ENCODE measurements at places on chromosomes 2 and 18.

DNA sequence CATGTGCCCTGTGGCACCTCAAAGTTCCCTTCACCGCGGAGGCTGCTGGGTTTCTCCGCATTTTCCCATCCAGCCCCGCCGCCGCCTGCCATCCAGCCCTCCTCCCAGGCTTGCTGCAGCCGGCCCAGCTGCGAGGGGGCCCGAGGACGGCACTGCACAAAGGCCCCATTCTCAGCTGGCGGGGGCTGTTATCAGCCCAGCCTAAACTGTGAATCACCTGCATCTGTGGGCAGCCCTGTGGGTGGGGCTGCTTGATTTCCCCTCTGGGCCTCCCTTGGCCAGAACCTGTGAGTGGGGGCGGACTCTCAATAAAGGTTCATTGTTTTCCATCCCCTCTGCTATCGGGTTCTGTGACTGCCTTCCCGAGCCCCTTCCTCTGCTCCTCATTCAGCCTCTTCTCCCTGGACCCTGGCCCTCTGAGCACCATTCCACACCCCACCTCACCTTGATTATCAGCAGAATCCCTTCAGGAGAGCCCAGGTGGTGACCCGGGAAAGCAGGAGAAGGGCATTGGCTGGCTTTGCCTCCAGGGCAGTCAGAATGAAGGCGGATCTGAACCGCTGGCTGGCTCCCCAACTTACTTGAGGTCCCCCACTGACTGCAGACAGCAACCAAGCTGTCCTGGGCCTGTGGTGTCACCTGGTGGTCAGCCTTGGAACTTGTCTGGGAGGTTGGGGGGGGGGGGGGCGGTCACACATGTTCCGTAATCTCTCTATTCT is 204.5 kb downstream of the ZFP36L2 start:
- DNase-seq, result no peak

DNA sequence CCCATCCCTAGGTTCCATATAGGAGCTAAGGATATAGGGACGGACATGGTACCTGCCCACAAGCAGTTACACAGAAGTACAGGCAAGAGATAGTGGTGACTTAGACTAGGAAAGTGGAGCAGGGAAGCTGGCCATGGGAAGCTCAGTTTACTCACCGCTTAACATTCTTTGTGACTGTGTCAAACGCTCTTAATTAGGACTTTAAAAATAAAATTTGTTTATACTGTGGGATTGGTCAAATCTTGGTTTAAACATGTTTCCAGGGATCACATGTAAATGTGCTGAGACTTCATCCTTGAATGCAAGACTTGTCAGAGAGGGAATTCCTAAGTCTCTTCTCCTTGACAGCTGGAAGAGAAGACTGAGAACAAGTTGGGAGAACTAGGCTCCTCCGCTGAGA is 107.3 kb downstream of the MTCL1 start:
- DNase-seq, result no peak

DNA sequence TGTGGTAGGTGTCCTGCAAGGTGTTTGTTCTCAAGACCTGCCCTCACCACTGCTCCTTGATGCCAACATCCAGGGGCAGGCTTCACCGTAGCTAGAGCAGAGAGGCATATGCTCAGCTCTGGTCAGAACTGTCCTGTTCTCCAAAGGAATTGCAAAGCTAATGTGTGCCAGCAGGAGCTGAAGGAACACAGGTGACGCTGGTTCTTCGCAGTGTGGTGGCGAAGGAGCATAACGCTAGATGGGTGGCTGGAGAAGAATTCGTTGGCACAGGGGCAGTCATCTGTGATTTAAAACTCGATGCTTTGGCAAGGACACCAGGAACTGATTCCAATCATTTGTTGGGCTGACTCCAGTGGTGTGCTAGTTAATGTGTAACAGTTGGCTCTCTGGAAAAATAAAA is 11.4 kb upstream of the PER2 start:
- no peak for DNase-seq

DNA sequence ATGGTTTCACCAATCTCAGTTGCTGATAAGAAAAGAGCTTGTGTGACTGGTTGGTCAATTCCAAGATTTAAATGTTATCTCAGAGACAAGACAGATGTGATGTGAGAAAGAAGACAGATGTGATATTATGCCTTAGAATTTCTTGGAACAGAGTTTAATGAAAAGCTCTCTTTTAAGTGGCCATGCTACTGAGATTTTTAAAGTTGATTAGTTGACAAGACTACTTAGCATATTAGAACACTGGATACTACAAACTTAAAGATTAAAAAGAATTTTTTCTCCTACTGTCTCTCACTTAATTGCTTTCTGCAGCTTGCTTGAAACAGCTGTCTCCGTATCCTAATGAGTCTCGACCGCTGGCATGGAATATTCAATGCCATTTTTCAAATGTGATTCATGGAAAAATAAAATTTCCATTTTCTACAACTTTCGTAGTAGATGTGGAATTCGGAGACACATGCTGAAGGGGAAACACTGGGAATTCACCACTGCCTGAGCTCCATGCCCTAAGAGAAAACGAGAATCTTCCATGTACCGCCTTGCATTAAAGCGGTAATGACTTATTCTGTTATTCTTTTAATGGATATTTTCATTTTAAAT is 634.2 kb upstream of the SETBP1 start:
- no peak for DNase-seq

DNA sequence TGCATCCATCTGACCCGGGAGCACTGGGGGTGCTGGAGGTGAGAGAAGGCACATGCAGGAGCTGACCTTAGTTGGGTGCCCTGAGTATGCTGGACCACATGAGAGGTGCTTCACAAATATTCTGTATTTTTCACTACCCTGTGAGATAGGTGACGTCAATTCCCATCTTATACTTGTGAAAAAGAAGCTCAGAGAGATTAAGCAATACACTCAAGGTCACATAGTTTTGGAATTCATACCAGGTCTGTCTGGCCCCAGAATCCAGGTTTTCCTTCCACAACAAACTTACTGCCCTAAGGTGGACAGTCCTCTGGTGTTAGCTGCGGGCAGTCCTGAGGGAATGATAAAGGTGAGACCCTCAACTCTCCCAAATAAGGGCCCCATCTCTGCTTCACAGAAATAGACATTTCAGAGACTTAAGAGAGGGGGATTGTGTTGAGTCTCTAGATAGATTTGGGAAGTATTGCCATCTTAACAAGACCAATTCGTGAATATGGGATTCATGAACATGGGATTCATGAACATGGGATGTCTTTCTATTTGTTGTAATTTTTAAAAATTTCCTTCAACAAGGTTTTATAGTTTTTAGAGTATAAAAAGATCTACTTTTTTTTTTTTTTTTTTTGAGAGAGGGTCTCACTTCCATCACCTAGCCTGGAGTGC is 64.0 kb upstream of the SMAD7 start:
- DNase-seq, result no peak

DNA sequence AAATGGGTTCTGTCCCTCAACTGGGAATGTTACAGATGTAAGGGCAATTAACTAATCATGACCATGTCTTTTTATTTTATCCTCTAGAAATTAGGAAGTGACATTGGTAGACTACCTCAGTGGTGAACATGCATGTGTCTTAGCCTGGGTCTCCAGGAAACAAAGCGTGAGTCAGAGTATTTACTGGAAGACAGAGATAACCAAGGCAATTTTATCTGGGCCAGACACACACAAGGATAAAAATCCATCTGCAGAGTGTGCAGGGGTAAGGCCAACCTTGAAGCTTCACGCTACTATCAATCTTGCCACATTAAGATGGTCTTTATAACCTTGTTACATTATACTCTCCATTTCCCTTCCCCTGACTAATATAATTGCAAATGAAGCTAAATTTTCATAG is 487.5 kb downstream of the SUCLG1 start:
- DNase-seq, result no peak

Data from Peyer's patch (tissue), 4 donors.